ENCODE measurements at places on chromosomes 5 and 9.

DNA sequence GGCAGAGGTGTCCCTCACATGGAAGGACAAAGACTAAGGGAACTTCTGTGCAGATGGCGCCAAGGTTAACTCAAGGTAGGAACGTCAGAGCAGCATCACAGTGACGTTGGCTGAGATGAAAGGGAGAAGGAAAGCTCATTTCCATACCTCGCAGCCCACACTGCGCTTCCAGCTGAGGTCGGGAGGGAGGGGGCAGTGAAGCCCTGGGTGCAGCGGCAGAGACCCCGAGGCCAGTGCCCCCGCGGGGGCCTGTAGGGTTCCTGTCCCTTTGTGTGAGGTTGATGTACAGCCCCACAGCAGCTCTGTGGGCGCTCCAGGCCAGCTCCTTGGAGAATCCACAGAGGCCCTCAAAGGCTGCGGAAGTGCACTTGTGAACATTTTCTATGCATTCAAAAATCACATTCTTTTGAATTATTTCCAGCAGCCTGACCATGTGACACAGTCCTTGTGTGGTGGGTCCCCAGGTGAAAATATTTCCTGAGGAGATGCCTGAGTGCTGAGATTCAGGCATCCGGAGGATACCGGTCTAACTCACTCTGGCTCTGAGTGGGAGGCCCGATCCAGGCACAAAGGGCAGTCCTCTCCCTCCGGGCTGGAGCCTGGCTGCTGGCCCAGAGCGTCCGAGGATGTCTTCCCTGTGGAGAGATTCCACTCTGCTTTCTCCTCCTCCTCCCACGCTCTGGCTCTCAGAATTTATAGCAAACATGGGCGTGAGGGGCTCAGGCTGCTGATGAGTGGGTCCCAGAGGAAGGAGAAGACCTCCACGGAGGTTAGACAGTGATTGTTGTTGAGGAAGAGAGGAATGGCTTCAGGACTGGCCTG, 150.7 kb downstream of the ICE1 start:
- no peak for DNase-seq

GRCh38 chr5:23007236-23007635, 154.1 kb upstream of the CDH12 start:
- DNase-seq: no peak

DNA sequence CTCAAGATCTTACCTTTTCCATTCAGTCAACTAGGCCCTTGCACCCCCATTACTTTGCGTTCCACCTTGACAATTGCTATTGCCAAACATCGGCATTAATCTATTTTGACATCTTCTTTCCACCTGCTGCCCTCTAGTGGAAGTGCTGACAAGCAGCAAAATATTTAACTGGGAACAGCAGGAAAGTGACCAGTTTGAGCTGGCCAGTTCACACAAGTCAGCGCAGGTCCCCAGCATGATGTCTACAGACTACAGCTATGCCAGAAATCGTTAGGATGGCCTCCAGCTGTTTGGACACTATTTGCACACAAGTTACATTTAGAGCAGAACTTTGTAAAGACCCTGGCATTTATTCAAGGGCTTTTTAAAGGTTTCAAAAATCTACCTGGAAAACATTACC, 160.1 kb downstream of the GHR start:
- no peak for DNase-seq

GRCh38 chr9:115921301-115921700, 232.3 kb upstream of the PAPPA start:
- DNase-seq: no peak

DNA sequence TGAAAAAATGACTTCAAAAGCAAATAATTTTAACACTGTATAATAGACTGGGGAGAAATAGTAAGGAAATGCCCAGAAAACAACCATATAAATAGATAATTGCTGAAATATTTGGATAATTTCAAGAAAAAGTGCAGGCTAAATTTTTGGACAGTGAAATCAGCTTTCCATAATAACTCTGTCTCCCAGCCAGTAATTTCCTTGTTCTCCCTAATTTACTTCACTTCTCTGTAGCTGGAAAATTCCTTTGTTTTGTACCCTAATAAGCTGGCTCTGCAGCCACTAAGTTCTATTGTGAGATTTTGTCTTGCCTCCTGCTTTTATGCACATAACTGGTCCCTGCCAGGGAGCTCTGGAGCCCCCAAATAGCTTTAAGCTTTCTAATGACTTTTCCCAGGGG, 27.7 kb downstream of the PRDM6 start:
- no peak for DNase-seq

DNA sequence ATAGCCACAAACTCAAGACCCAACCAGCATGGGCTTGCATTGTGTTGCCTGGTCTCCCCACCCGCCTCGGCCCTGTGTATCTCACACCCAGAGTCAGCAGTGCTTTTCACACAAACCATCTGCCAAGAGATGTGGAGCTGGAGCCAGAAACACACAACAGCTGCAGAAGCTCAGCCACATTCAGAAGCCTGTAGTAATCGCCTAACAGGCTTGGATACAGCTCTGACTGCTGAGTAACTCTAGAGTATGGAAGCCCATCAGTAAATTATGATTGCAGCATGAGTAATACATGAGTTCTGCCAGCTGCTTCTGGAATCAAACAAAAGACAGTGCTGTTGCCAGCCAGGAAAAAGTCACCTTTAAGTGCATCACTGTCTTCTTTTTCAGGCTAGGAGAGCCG, 16.0 kb downstream of the TEK start:
- no peak for DNase-seq

- no peak for DNase-seq
These were observed 7.6 kb downstream of the PAM start for GRCh38 chr5:102762562-102763227.

DNA sequence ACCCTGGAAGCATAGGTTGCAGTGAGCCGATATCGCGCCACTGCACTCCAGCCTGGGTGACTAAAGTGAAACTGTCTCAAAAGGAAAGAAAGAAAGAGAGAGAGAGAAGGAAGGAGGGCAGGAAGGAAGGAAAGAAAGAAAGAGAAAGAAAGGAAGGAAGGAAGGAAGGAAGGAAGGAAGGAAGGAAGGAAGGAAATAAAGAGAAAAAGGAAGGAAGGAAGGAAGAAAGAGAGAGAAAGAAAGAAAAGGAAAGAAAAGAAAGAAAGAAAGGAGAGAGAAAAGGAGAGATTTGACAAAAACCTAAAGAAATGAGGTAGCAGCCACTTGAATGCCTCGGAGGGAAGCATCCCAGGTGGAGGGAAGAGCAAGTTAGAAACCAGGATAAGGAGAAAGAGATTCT, 44.6 kb downstream of the MSX2 start:
- DNase-seq: no peak

DNA sequence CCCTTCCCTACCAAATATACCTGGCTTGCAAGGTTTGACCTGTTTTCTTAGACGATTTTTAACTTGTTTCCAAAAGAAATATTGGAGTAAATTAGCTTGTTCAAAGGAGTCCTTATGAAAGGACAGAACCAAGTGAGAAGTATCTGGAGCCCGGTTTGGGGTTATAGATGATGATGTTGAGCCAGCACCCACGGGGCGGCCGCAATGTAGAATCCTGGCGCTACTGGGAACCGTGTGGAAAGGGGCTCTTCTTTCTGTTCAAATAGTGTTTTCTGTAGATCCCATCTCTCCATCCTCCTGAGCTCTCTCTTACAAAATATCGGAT, 517 bp upstream of the EXOSC2 start:
- no peak for DNase-seq

- peak; percentile 3 for DNase-seq
These were observed 857 bp downstream of the ADAM19 start for GRCh38 chr5:157574456-157575380.

DNA sequence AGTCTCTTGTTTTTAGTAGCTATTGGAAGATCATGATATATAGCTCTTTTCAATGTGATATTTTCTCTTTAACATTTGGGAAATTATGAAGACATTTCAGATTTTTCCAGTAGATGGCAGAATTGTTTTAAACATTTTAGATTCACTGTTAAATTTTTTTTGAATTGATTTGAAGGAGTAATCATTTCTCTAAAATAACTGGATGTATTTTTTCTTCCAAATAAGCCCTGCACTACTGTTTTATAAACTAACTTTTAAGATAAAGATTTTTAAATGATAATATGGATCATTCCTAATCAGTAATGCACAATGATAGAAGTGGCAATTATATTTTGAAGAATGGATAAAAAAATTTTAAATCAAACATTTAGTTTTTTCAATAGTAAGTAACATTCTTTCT, 14.2 kb downstream of the NDUFAF2 start:
- DNase-seq: no peak

Measured in T follicular helper cell (primary cell).